ENCODE measurements at places on chromosomes 5 and 9.

DNA sequence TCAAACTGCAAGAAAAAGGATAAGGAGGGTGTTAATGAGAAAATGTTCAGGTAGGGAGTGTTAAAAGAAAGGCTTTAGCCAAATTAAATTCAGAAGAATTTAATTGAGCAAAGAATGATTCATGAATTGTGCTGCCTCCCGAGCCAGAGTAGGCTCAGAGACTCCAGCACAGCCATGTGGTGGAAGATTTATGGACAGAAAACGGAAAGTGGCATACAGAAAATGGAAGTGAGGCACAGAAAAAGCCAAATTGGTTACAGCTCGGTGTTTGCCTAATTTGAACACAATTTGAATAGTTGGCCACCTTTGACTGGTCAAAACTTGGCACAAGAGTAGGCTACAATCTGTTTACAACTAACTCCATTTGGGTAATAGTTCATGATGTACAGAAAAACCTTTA is 9.6 kb upstream of the SLC30A5 start:
- DNase-seq: no peak

GRCh38 chr9:79014929-79015699 is 556.7 kb upstream of the TLE4 start:
- no peak for DNase-seq

GRCh38 chr5:157924931-157925729 is 66.2 kb upstream of the CLINT1 start:
- DNase-seq: no peak

DNA sequence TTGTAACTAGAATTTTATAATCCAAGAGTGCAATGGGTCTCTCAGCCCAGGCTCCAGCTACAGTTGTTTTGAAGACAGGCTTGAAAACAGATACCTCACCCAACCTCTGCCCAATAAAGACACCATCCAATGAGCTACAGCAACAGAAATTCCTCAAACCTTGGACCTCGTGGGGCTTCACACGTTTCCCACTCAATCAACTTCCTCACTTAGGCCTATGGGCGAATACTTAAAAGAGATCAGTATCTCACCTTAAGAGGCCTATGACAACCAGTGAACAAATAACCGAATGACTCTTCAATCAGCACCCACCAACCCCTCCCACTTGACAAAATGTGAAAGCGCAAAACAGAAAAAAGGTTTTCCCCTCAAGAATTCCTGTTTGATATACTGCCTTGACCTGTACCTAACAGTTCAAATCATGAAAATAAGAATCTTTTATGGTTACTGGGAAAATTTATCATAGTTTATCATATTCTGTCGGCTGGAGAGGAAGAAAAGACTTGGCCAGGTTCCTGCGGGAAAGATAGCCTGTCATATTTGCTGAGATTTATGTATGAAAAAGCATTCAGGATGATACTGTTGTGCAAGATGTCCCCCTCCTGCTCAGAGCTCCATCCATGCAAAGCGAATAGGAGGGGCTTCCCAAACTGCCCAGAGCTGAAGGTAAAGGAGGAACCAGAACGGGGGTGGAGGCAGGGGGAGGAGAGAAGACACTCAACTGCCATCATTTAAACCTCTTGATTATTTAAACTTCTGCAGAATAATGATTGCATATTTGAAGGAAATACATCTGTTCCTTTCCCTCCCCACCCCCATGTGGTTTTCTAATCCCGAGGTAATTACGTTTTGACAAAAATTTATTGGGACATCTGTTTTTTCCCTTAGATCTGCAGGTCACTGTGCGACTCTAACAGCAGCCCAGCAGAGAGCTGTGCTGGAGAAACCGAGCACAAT is 256.3 kb downstream of the NFIB start:
- DNase-seq: no peak

- no peak for DNase-seq
Measured at GRCh38 chr5:90845723-90846554, 287.3 kb downstream of the ADGRV1 start.

DNA sequence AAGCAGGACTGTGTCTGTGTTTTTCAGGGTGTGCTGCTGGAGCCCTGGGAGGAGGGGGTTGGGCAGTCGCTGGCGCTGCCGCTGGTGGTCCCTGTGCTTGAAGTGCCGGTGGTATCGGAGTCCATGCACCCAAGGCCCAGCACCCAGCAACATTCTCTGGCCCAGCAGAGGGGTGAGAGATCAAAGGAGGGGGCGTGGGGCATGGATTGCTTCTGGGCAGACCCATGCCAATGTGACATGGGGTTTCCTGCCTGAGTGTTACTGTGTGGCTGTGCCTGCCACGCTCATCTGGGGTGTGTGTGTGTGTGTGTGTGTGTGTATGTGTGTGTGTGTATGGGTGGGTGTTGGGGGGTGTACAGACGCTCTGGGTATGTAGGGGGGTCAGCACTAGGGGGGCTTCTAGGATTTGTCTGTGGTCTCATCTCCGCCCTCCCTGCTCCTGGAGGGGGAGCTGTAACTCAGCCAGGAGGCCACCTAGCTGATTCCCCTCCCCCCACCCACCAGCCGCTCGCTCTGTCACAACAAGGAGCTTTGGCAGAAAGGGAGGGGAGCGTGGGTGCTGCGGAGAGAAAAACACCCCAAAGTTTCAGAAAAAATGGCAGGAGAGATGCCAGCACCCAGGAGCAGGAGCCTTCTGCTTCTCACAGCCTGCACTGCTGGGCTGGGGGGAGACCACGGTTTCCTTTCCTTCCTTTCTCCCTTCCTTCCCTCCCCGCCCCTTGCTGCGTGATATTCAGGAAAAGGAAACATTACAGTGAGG is 35.9 kb upstream of the HSPA9 start:
- DNase-seq: no peak

- peak; percentile 22 for DNase-seq
Measured at GRCh38 chr9:110183208-110184145, 24.5 kb downstream of the C9orf152 start.

- DNase-seq: peak; percentile 82
Measured at GRCh38 chr9:112793213-112793810, 42.8 kb downstream of the SNX30 start.

GRCh38 chr5:38639377-38640358 is 83.2 kb upstream of the LIFR start:
- DNase-seq: no peak

DNA sequence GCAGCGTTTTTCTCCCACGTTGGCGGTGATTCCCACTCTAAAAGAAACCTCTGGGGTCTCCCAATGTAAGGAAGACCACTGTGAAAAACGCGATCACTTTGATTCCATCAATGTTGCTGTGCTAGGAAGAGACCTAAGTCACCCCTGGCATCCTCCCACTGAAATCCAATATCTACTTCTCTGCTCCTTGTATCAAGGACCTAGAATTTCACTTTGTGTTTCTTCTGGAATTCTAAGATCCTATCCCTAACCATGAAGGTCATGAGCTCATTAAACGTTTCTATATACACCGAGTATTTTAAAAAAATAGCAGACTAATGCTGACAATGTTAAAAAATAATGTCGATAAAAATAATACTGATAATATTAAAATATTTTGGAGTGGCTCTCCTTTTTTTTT is 118.8 kb upstream of the MYO10 start:
- no peak for DNase-seq

GRCh38 chr5:175248416-175248905 is 195.5 kb downstream of the DRD1 start:
- DNase-seq: no peak

DNA sequence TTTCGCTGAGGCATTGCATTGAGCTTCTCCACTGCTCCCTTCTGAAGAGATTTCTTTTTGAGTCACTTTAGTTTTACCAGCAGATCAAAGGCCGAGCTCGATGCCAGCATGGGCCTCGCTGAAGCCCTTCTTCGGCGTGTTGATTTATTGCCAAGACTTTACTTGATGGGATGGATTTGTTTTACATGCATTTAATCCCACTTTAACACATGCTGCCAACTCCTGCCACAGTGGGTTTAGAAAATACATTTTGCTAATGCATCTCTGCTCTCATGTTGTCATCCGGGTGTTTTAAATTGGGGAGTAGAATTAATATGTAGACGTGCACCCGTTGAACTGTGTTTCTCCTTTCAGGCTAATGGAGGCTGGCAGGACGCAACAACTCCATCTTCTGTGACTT is 218.3 kb downstream of the PBX3 start:
- DNase-seq: no peak

GRCh38 chr9:83154821-83155220 is 91.9 kb upstream of the RASEF start:
- DNase-seq: no peak

GRCh38 chr9:126503333-126504085 is 110.2 kb upstream of the LMX1B start:
- DNase-seq: no peak

- no peak for DNase-seq
Measured at GRCh38 chr5:134328619-134329018, 38.4 kb downstream of the CDKL3 start.

DNA sequence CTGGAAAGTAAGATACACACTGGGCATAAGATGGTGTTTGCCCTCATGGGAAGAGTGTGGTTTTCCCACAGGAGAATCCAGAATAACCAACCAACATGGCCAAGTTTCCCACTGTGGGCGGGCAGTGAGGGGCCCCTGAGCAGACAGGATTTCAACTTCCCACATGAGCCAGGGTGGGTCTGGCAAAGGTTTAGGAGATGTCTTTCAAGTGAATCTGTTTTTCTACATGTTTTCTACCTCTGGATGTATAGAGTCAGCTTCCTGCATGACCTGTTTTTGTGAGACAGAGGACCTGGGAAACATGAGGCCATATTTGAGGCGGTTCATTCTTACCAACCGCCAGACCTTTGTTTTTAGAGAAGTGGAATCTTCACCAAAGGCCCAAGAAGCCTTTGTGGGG is 100.5 kb downstream of the TLE4 start:
- no peak for DNase-seq

DNA sequence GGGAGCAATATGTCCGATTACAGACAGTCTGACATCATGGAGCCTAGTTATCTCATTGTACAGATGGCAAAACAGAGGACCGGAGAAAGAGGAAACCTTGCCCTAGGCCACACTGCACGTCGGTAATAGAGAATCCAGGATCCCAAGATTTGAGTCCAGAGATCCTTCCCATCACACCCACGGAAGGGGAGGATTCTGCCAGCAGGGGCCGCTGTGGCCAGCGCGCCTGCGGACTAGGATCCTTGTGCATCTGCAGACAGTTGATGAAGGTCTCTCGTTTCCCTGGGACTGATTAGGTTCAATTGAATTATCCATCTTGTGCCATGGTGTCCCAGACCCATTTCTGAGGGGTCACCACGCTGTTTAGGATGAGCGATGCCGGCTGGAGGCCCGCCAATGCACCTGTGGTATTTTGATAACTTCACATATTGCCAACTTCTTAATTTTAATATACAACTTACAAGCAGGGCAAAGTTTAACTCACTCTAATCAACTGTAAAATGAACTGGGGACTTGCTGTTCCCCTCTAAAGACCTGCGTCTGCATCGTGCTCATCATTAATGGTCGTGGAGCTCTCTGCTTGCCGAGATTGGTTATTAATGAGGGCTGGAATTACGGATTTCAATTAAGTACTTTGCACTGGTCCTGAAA is 592.7 kb upstream of the BRINP1 start:
- no peak for DNase-seq

GRCh38 chr5:144958002-144958401 is 787.3 kb downstream of the KCTD16 start:
- DNase-seq: no peak

DNA sequence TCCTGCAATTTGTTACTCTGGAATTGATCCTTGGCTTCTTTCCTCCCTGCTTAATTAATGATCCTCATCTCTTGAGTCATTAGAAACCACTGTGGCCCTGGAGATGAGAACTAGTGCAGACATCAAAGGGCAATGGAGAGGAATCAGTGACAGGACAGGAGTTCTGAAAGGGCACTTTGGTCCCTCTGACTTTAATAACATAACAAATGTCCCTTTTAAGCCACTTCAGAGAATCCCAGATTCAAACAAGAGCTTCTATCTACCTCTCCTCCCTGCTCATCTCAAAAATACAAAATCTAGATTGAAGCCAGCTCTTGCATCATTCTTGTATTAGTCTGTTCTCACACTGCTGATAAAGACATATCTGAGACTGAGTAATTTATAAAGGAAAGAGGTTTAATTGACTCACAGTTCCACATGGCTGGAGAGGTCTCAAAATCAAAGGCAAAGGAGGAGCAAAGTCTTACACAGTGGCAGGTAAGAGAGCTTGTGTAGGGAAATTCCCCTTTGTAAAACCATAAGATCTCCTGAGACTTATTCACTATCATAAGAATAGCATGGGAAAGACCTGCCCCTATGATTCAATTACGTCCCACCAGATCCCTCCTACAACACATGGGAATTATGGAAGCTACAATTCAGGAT is 139.1 kb downstream of the PLPPR1 start:
- DNase-seq: no peak

DNA sequence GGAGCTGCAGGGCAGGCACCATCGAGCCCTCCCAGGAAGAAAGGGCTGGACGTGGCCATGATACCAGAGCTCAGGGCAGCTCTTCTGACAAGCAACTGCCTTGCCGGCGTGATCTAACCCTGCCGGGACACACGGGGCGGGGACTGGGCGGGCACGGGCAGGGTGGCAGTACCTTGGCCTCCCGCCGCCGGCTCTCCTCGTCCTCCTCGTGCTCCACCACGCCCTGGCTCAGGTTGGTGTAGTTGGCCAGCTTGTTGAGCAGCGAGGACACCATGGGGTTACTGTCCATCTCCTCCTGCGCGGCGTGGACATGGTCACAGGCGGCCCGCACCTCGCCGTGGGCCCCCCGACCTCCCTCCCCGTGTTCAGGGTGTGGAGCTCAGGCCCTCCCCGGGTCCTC is 18.5 kb downstream of the SLC12A7 start:
- no peak for DNase-seq

DNA sequence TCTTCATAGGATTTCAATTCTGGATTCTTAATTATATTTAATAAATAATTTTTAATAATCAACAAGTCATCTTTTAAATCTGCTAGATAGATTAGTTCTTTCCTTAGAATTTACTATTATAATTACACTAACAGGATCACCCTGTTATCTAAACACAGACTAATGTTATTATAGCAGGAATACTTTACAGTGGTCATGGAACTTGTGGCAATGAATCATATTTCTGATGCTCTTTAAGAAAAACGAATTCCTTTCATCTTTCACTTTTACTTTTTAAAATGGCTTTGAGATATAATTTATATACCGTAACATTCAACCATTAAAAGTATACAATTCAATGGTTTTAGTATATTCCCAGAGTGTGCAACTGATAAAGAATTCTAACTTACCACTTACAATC is 29.7 kb upstream of the CDK5RAP2 start:
- DNase-seq: no peak

DNA sequence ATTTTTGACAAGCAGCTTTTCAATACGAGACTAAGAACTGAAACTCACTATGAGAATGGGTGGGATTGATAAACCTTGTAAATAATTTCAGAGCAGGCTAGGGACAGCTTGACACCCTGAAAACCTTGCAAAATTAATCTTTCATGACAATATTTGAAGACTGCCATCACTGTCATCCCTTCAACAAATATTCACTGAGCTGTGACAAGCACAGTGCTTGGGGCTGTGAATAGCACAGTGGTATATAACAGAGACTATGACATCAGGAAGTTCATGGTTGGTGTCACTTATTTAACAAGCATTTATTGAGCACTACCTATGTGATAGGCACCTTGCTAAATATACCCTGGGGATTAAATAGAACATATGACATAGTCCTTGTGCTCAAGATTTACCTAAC is 741.0 kb upstream of the RIOK2 start:
- no peak for DNase-seq
